ENCODE measurements at places on chromosomes 1 and 21. TPM values are rescaled to one million over a fixed set of nuclear protein-coding genes. Genes with fewer than 3 reads are reported as not detected.

The MFAP2 gene
- 0.34 TPM for total RNA-seq

The PADI1 gene
- total RNA-seq = not detected

The UBE2U gene
- total RNA-seq = not detected

The GNAT2 gene
- total RNA-seq = not detected

The KCNT2 gene
- total RNA-seq = 0.51 TPM

DNA sequence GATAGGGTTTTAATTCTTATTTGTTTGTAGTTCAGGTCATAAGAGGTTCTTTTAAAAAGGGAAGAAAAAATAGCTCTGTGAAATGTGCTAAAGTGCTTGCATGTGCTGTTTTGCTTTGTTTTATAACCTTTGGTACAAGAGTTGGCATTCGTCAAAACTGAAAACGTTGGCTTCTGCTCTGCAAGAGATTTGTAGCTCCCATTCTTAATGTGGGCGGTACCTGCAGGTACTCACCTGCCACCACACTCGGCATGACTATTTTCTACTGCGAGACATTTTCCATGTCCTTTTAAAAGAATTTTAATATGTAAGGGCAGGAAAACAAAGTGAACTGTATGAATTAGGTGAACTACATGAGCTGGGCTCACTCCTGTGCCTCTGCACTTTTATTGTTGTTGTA is 92.6 kb downstream of the ADARB1 start:
- DNase-seq = no peak

DNA sequence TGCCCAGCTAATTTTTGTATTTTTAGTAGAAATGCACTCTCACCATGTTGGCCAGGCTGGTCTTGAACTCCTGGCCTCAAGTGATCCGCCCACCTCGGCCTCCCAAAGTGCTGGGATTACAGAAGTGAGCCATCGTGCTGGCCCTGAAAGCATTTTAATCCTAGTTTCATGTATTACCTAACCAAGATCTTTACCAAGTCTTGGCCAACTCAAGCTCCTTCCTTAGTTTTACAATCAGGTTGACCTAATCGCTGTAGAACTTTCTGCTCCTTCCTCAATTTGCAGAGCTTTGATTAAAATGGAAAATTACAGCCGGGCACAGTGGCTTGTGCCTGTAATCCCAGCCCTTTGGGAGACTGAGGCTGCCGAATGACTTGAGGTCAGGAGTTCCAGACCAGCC is 3.2 kb upstream of the TMEM63A start:
- no peak for DNase-seq

GRCh38 chr1:65009724-65010420 is 43.5 kb upstream of the JAK1 start:
- no peak for DNase-seq

DNA sequence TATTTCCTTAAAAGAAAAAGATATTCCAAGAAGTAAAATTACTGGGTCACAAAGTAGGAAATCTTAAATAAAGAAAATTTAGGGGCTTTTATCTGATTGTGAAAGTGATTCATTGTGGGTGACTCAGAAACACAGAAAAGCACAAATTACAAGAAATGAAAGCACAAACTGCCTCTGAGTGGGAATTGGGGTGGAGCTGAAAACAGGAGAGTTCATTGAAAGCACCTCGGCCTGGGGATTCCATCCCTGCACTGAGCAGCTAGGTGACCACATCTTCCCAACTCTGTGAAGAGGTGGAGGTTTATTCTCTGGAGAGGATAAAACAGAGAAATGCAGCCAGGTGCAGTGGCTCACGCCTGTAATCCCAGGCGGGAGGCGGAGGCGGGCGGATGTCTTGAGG is 7.4 kb downstream of the GJA4 start:
- no peak for DNase-seq

- no peak for DNase-seq
Measured at GRCh38 chr1:75668813-75669212, 55.7 kb upstream of the ACADM start.

- DNase-seq = no peak
Measured at GRCh38 chr1:202230939-202231645, 37.5 kb downstream of the LGR6 start.

- DNase-seq = no peak
Measured at GRCh38 chr1:40739455-40740008, 44.1 kb upstream of the KCNQ4 start.

DNA sequence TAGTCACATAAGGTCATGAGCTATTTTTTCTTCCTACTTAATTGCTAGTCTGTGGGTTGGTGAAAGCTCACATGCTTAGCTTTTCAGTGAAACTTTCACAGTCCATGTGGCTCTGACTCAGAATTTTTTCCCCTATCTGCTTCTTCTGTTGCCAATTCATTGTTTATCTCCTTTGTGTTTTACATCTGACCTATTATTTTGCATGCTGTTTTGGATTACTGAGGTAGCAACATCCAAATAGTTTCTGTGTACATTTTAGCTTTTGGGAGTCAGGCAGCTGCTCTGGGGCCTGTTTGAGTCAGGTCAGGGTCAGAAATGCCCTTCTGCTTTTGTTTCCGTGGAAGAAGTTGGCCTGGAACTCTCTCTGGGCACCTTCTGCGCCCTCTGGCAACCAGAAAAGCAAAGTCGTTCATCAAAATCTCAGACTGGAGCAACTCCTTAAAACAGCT is 40.0 kb downstream of the ROR1 start:
- no peak for DNase-seq

GRCh38 chr21:14116080-14116481 is 94.7 kb downstream of the LIPI start:
- DNase-seq = no peak

DNA sequence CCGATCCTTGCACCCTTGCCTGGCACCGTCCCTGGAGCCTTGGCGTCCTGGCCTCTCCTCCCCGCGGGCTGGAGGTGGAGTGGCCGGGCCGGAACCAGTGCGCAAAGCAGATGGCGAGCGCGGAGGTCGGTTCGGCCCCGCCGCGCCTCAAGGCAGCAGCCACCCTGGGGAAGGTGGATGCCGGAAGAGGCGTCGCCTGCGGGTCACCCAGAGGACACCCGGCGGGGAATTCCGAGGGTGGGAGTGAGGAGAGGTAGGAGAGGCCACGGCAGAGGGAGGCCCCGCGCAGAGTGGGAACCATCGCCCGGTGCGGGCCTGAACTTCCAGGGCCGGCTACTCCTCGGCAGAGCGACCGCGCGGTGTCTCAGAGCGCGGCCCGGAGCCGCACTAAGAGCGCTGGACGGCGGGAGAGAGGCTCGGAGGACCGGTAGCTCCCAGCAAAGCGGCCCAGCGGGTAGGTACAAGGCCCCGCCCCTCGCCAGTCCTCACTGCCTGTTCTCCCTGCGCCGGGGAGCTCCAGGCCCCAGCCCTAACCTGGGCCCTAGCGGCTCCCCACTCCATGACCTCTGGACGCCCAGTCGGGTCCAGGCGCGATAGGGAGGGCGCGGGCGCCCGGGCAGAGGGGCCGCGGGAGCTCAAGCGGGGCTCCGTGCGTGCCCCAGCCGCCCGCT is at the start of gene RNF207:
Gene RNF207, plus strand, starts transcription at position 271 of the 671 bp plus-strand sequence. CDS start 417 bp downstream, outside the sequence.
- no peak for DNase-seq

GRCh38 chr1:61343734-61344420 is 261.5 kb downstream of the NFIA start:
- no peak for DNase-seq

GRCh38 chr1:108861566-108861965 is 4.7 kb upstream of the AKNAD1 start:
- DNase-seq = no peak

DNA sequence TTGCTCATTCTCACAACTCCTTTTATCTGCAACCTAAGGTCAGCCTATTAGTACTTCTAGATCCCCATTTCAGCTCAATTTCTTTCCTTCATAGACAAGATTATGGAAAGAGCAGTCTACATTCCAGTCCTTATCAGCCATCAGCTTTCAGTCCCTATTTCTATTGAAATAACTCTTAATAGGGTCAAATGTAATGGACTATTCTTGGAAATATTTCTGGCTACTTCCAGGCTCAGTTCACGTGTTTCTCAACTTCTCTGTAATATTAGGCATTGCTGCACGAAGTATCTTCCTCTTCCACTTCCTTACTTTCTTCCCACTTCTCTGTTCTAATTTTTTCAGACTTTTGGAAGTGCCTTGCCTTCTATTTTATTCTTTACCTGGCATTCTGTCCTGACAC is 232.9 kb upstream of the USP25 start:
- DNase-seq = no peak

Measured in gastrocnemius medialis (tissue), 4 donors.